Stimulated activated CD4-positive, alpha-beta T cell treated with anti-CD3 and anti-CD28 coated beads, Interleukin-1b, Interleukin-23, amount 100 ng/mL, for 48 hours (primary cell): ENCODE measurements at places on chromosomes 2 and 18.
A peak's percentile ranks its signal among the peaks of the same experiment; 100 is the strongest.

- peak; percentile 11 for DNase-seq
Measured at GRCh38 chr2:206488623-206489022, 45.3 kb downstream of the ADAM23 start.

- DNase-seq, result no peak
Measured at GRCh38 chr2:10274376-10274775, 28.3 kb upstream of the HPCAL1 start.

DNA sequence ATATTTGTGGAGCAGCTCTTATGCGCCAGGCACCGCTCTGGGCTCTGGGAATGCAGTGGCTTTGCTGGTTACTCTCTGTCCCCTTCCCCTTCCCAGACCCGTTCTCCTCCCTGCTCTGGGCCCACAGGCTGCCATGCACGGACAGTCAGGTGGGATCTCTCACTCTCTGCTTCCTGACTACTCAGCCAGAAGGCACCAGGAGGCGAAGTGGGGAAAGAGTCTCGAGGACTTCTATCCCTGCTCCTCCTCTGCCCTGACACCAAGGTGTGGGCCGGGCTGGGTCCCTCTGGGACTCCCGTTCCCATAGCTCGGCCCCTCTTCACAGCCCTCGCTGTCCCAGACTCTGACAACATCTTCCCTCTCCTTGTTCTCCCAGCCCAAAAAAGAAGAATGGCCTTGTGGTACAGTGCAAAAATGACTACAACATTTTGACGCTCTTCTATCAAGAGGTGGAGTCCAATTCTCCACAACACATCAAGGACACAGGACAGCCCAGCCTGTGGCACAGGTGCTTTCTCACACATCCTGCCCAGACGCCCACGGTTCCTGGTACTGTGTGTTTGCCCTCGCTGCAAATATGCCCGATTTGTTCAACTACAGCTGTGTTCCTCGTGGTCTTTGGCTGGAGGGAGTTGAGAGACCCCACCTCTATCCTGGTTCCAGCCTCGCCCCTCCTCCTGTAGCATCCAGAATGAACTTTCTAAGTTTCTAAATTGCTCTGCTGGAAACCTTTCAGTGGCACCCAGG is 14.0 kb upstream of the DUSP2 start:
- DNase-seq, result peak; percentile 73

GRCh38 chr2:222413295-222413911 is 10.9 kb upstream of the SGPP2 start:
- no peak for DNase-seq

GRCh38 chr2:36371070-36371874 is 15.7 kb downstream of the CRIM1 start:
- no peak for DNase-seq

GRCh38 chr2:96509114-96509846 is 4.1 kb upstream of the NEURL3 start:
- peak; percentile 74 for DNase-seq

DNA sequence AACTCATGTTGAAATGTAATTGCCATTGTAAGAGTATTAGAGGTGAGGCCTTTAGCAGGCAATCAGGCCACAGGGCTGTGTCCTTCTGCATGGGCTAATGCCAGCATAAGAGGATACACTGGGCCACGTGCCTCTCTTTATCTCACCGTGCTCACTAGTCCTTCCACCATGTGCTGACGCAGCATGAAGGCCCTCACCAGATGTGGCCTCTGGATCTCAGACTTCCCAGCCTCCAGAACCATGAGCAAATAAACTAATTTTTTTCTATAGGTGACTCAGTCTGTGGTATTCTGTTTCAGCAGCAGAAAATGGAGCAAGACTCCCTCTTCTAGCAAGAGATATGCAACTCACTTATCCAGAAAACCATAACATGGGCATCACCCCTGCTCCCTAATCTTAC is 149.7 kb upstream of the ZNF236 start:
- DNase-seq, result no peak
